ENCODE measurements at places on chromosomes 3 and 15.

GRCh38 chr3:184460276-184460675, 80.4 kb downstream of the CHRD start:
- no peak for DNase-seq

- no peak for DNase-seq
These were observed 59.8 kb upstream of the GYG1 start for GRCh38 chr3:148931574-148931973.

DNA sequence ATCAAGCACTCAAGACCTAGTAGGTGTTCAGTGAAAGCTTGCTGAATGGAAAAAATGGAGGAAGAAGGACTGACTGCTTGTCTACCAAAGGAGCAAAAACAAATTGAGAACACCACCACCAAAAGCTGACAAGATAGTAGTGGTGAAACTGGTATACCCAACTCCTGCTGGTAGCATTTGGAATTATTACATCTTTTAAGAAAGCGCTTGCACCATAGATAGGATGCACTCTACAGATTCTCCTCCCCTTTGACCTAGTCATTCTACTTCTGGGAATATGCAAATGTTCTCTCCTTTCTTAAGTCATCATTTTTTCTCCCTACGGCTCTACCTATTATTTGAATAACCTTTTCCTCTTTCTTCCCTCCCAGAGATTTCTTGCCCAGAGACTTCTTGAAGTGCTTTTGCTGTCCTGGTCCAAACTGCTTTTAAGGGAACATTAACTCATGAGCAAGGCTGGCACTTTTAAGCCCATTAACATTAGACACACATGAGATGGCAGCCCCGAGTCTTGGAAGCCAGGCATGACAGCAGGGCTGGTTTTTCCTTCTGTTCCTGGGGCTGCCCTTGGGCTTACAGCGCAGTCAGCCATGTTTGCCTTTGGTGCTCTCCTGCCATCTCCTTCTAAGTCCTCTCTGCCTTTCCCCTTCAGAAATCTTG, 75.0 kb upstream of the TLE3 start:
- DNase-seq: no peak

DNA sequence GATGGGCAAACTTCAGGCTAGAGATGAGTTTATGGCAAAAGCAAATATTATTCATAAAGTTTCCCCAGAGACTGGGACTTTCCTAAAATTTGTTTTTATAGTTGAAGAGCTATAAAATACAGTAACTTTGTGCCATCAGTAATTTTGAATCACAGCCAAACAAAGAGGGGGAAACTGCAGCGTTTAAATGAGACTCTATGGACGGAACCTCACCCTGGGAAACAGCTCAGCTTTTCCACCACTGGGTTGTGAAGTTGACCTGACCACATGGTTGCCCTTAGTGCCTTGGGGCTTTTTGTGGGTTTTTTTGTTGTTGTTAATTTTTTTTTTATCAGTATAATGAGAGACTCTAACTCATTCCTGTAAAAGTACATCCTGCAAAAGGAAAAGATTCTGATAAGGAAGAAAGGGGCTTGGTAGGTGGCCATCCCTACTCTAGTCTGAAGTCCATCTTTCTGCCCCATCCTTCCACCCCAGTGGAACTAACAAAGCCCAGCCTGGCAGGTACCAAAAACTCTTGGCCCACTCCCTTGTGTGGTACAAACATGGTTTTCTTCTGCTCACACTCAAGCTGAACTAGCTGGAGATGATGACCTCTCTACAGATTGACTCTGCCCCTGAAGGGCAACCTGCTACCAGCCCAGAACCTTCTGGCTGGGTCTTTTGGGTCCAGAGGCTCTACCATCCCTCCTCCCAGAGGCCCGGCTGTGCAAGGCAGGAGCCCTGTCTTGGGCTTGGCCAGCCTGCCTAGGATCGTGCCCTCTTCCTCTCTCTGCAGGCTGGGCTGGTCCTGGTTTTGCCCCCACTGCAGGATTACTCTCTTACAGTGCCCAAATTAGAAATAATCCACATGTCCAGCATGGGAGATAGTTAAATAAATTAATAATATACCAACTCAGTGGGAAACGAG, 41.2 kb downstream of the RLBP1 start:
- DNase-seq: no peak

DNA sequence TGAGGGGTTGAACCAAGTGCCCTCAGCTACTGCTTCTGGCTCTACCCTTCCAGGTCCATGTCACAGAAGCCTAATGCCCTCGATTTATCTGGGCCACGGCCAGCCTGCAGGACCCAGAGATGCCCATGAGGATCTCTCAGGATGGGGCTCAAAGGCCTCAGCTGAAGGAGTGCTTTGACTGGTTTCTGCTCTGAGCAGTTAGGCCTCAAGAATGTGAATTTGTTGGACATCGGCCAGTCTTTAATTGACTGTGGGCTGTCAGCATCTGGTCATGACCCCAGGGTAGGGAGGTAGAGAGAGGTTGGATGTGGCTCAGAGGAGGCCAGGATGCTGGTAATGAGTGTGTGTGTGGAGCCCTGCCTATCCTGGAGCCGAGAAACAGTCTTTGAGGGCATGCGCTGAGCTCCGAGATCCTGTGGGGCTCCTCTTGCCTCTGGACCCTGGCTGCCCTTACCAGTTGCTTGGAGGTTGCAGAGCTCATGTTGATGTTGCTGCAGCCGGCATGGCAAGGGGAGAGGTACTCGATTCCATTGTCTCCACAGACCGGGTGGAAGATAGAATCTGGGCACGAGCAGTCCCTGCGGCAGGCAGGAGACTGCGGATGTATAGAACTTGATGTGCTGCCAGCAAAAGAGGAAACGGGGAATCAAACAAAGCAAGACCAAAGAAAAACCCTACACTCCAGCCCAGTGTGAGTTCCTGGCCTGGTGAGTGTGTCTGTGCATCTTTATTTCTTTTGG, 49.1 kb upstream of the RAB6B start:
- no peak for DNase-seq

Data from SK-N-DZ (cell line).